K562 (cell line): ENCODE measurements at places on chromosomes 16 and 17.

GRCh38 chr17:41736983-41737679 lies 2.7 kb upstream of the HAP1 start:
- DNase-seq, result no peak

DNA sequence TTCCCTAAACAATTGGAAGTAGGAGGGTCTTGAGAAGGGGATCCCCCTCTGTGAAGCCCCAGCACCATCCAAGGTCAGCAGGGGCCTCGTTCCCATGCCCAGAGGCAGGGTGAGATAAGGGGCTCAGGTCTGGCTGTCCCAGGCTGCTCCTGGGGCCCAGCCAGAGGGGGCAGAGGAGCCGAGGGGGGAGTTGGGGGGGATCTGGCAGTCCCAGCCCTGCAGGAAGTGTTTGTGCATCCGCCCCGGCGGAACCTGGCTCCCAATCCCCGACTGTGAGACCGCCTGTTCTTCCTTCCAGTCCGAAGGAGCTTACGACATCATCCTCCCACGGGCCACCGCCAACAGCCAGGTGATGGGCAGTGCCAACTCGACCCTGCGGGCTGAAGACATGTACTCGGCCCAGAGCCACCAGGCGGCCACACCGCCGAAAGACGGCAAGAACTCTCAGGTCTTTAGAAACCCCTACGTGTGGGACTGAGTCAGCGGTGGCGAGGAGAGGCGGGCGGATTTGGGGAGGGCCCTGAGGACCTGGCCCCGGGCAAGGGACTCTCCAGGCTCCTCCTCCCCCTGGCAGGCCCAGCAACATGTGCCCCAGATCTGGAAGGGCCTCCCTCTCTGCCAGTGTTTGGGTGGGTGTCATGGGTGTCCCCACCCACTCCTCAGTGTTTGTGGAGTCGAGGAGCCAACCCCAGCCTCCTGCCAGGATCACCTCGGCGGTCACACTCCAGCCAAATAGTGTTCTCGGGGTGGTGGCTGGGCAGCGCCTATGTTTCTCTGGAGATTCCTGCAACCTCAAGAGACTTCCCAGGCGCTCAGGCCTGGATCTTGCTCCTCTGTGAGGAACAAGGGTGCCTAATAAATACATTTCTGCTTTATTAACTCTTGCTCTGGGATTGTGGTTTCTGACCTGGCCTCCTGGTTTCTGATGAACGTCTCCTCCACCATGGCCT lies 14.9 kb downstream of the GPRC5C start:
- no peak for DNase-seq

DNA sequence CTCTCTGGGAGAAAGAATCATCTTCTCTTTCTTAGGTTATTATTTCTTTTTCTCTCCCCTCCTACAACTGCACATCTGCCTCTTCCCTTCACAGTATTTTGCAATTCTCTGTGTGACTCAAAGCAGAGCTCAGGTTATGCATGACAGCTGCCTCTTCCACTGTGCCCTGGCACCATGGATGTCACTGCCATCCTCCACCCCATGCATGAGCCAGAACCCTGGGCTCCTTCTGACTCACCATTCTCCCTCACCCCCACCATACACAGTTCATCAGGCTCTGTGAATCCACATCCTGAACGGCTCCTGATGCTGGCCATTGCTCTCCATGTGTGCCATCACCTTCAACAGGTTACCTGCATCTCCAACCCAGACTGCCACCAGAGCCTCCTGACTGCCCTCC lies 23.9 kb downstream of the CA10 start:
- no peak for DNase-seq

- DNase-seq, result no peak
These were observed 510.7 kb downstream of the MAF start for GRCh38 chr16:79089735-79090284.

GRCh38 chr17:77247048-77247541 lies 106.3 kb downstream of the SEC14L1 start:
- peak; percentile 93 for DNase-seq

- DNase-seq, result no peak
These were observed 1.5 kb downstream of the LIMD2 start for GRCh38 chr17:63698381-63698885.

GRCh38 chr16:11869353-11870228 lies 18.2 kb upstream of the RSL1D1 start:
- DNase-seq, result no peak

DNA sequence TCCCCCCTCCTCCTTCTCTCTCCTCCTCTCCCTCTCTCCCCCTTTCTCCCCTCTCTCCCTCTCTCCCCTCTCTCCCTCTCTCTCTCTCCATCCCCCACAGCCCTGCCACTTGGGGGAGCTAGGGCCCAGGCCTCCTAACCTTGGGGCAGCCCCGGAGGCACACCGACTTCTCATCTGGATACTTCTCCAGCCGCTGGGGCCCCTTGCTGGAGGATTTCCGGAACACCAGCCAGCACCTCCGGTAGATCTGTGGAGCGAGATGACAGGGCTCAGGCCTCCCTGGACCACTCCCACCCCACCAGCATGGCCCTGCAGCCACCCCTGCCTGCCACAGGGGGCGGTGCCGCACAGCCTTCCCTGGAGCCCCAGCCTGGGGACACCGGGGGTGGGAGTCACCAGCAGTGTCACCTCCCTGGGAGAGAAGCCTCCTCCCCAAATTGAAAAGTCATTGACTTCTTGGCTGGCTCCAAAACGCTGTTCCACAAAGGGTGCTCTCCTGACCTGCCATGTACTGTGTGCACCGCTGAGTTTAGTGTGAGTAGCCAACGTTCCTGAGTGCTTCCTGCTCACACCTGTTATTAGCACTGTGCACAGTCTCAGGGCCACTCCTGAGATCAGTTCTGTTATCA lies 10.5 kb downstream of the DOK4 start:
- peak; percentile 91 for DNase-seq

GRCh38 chr17:75902406-75902805 lies 2.3 kb downstream of the MRPL38 start:
- DNase-seq, result no peak

DNA sequence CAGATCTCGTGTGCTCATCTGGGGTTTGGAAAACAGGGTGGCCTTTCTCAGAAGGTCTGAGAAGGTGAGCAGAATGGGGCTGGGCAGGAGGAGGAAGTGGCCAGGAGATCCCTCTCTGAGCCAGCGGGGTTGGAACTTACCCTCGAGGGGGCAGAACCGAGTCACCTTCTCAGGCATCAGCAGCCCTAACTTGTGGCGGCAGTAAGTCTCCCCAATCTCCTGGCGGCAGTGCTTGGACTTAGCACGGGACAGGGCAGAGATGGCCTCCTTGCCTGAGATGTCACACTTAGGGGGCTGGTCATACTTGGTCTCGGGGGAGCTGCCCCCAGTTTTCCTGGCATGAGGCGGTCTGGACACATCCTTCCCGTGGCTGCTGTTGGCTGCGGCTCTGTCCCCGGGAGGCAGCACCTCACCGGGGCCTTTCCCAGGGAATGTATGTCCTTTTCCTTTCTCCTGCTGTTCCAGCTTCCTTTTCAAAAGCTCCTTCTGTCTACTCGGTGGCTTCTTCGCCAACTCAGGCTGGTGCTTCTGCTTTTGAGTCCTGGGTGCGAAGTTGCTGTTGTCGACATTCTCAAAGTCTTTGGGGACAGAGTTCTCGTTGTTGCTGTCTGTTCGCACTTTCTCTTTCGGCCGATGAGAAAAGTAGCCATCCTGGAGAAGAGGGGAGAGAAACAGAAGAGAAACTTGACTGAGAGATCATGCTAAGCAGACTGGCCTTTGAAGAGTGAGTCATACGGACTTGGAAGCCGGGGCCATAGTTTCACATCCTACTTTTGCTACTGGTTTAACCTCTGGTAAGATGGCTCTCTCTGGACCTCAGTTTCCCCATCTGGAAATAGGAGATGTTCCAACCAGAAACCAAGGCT lies 211.7 kb downstream of the XYLT1 start:
- peak; percentile 41 for DNase-seq

GRCh38 chr16:27366687-27367460 lies 35.1 kb upstream of the IL21R start:
- DNase-seq, result peak; percentile 26

DNA sequence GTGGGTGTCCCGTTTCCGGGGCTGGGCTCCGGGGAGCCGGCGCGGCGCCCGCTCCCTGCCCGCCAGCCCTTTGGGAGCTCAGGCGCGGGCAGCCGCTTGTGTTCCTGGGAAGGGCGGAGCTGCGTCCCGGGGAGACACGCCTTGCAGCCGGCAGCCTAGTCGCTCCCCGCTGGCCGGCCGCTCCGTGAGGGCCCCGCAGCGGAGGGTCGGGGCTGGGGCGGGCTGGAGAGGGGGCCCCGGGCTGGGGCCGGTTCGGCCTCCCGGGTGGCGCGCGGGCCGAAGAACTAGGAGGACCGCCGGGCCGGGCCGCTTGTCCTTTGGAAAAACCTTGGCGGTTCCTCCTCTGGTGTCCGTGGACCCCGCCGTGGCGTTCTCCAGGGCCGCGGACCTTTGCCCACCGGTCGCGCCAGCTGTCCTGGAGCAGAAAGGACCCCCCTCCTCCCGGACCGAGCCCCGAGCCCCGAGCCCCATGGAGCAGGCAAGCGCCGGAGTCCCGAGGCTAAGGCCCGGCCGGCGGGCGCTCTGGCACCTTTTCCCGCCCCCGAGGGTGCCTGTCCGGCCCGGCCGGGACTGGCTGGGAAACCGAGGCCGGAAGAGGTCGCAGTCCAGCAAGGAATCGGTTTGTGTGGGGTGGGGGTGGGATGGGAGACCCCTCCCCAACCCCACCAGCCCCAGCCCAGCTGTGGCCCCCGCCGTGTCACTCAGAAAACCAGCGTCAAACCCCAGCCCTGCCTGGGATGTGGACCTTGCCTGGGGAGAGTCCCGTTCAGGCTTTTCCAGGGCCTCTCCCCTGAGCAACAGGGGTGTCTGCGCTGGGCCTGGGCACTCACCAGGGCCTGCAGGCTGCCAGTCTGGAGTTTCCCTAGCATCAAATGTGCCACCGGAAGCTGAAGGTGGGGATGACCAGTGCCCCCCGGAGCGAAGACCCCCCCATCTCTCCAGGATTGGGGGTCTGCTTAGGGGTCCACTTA lies 6.8 kb upstream of the TBC1D3B start:
- DNase-seq, result peak; percentile 26

DNA sequence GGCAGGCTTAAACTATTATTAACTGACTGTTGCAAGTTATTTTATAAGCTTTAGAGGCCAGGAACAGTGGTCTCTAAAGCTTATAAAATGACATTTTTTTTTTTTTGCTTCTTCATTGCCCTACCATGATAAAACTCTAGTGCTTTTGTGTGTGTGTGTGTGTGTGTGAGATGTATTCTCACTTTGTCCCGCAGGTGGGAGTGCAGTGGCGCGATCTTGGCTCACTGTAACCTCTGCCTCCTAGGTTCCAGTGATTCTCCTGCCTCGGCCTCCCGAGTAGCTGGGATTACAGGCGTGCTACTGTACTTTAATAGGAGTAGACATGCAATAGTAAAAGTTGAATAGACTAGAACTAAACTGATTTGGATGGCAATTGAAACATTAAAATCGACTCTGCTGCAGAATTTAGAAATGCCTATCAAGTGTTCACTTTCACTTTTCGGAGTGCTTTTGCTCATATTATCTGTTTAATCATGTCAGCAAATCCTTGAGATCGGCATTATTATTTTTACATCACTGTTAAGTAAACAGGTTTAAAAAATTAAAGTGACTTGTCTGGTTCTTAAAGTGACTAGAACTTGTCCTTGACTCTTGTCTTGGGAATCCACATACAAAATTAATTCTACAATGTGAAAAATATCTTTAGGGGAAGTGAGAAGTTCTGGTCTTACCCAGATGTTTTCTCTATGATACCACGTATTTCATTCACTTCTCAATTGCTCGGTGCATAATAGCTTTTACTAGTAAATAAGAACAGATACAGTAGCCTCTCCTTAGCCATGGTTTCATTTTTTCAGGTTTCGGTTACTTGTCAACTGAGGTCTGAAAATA lies 8.4 kb upstream of the PCTP start:
- DNase-seq, result no peak

DNA sequence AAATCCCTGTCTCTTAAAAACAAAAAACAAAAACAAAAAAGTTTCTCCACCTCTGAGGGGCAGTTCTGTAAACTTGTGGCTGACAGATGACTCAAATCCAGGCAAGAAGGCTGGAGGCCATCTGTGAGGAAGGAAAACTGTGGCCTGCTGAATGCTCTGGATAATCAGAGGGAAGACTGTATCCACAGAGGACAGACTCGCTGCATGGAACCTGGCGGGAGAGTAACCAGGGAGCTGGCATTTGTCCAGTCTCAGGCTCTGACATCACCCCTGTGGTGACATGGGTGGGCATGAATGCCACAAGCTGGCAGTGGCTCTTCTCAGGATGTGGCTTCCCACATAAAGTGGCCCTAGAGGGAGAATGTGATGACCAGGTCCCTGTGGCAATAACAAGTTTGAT lies 2.8 kb upstream of the KSR1 start:
- no peak for DNase-seq

GRCh38 chr16:84548508-84548907 lies 44.0 kb upstream of the MEAK7 start:
- no peak for DNase-seq

GRCh38 chr16:2319606-2320005 lies 20.9 kb downstream of the ABCA3 start:
- no peak for DNase-seq

DNA sequence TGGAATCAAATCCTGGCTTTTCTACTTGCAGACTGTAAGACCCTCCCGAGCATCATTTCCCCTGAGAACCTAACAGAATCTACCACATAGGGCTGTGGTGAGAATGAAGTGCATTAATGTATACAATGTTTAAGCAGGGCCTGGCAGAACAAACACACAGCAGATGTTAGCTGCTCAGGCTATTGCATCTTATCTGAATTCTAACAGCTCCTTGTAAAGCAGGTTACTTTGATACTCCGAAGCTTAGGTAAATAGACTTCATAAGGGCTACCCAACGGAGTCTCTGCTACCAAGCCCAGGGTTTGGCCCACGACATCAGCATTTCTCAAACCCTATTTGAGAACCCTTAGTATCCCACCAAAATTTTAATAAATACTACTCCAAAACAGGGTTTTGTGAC lies 24.4 kb upstream of the NOS2 start:
- no peak for DNase-seq

DNA sequence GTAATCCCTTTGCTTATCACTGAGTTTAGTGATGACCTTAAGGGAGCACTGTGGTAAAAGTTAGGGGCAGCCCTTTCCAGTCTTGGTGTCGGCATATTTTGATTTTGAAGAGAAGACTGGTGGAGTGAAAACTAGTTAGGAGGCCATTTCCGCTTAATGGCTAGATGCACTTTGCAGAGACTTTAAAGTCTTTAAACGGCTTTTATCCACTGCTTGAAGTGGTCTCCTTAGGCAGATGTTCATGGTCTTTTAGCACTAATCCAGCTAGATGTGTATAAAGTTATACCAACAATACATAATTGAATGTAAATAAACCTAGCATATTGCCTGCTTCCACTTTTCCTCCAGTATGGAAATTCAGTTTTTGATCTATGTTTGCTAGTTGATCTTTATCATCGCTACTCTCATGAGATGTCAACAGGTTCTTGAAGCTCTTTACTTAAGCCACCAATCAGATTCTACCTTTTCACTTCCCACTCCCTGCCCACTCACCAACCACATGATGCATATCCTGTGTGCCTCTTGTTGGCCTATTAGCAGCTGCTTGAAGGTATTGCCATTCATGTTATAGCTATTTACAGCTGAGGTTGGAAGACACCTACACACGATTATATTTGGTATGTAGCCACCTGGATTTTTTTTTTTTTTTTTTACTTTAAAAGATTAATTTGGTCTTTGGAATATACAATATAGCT lies 132.0 kb downstream of the NLK start:
- no peak for DNase-seq
